ENCODE measurements at places on chromosomes 7 and 10.
A peak's percentile ranks its signal among the peaks of the same experiment; 100 is the strongest.

DNA sequence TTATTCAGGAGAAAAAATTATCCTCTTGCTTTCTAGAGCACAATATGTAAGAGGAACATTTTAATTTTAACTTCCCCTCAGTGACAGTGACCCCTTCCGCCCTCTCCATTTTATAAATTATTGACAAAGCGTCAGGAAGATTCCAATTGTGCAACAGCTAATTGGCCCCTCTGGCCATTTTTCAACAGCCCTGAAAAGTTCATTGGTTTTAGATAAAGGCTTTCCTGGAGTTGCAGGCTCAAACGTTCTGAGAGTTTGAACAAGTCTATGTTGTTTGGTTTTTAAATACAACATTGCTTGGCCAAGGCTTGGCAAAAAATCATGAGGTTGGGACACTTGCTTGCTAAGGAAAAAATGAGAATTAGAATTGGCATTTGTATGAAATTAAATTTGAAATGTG lies 422.2 kb upstream of the ANKRD30A start:
- no peak for DNase-seq

DNA sequence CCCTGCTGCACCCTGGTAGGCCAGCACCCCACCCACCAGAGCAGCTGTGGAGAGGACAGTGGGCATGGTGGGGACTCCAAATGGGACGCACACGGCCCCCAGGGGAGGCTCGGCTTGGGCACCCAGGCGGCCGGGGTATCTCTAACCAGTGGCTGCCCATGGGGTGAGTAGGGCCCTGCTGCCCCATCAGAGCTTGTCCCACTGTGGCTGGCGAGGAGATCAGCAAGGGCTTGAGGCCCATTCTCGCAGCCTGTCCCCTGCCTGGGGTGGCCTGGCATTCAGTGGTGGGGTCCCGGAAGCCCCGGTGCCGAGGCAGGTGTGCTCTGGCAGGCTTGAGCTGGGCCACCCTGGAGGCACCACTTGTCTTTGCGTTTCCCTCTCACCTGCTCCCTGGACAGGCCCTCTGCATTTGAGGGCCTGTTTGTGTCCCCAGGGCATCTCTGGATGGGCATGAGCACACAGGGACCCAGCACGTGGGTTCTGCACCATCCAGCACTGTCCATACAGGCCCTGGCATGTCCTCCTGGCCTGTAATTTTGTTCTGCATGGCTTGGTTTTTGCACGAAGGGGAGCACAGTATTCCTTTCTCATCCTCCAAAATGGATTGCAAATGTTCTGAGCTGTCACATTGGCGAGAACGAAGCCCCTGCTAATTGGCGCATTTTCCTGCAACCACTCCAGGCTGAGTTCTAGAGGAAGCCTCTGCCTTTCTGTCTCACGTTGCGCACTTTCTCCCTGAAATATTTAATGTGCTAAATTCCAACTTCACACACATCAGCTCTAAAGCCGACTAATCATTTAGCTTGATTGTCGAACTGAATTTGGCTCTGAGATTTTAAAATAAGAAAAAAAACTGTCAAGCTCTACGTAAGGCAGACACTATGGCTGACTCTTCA lies 27.2 kb downstream of the PWWP2B start:
- DNase-seq = no peak

DNA sequence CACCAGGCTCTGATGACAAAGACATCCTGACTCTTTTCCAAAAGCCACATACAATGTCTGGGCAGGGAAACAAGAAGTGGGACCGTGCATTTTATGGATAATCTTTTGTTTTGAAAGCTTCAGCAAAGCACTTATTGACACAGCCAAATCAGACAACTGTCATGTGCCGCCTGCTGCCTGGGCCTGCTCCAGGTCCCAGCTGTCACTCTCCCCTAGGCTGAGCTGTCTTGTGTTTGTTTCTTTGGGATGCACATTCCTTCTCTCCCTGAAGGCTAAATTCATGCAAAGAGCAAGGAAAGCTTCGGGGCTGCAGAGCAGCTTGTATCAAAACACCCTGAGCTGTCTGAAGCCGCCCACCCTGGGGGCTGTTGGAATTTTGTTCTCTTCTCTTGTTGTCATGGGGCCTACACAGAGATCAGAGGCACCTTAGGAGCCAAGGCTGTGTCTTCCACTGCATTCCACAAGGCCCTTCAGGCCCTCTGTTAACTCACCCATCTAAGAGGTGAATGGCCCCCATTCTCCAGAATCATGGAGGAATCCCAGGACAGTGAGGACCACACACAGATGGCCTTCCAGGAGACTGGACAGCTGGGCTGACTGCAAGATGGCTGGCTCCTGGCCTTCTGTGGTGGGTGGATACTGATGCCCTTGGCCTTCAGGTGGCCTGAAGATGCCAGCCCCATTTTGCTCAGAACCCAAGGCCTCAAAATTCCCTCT lies 17.8 kb upstream of the SLC18A2 start:
- no peak for DNase-seq

DNA sequence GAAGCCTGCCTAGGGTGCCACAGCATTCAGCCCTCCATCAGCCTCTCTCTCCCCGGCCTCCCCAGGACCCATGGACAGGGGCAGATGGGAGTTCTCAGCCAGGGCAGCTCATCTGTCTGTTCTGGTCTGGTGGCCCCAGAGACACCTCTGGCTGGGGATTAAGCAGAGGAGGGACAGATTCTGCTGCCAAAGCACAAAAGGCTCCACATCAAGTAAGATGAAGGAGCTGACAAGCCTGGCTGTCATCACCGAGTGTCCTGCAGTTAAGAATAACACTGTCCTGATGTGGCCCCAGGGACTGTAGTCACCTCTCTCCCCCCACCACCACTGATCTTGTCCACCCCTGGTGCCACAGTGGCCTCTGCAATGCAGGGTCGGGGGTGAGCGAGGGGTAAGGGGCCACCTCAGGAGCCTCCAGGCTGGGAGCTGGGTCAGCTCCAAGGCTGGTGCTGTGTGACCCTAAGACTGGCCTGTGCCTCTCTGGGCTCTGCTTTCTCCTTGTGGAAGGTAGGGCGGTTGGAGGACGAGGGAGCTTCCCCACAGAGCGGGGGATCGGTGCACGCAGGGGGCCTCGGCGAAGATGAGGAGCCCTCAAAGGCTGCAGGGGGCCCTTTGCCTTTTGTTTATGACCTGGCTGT lies 18.7 kb downstream of the C10orf105 start:
- DNase-seq = no peak

DNA sequence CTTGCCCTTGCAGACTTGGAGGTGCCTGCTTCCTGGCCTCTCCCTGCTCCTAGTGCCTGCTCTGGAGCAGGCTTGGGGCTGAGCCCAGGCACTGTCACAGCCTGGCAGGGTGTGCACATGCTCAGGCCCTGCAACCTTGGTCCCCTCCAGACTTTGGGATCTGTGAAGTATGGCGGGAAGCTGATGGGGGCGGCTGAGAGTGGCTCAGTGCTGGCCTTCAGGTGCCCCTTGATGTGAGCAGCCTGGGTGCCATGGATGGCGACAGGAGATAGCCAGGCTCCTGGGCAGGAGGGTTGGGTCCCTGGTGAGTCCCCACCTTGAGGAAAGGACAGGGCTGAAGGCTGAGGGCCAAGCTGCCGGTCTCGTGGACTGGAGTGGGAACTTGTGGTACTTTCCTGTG lies 700.4 kb upstream of the KCND2 start:
- DNase-seq = no peak

- no peak for DNase-seq
These were observed 232.5 kb downstream of the MAD1L1 start for GRCh38 chr7:2000153-2000687.

DNA sequence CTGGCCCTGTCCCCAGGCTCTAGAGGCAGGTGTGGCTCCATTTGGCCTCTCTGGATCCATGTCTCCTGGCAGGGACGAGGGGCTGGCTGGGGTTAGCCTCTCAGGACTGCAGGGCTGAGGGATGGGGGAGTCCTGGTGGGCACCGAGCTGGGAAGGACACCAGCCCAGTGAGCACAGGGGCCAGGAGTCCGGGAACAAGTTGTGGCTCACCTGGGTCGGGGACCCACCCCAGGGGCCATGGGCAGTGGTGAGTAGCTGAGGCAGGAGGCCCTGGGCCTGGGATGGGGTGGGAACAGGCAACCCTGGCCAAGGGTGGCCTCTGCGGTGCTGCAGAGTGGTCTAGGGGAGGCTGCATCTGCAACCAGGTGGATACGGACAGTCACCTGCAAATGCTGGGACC lies 24.1 kb downstream of the ANTXRL start:
- DNase-seq = no peak

GRCh38 chr10:23095404-23095965 lies at the start of gene MSRB2:
TSS of gene MSRB2 (plus strand) at chr10:23095579. CDS start at chr10:23095609, 30 bp downstream.
- peak; percentile 70 for DNase-seq

DNA sequence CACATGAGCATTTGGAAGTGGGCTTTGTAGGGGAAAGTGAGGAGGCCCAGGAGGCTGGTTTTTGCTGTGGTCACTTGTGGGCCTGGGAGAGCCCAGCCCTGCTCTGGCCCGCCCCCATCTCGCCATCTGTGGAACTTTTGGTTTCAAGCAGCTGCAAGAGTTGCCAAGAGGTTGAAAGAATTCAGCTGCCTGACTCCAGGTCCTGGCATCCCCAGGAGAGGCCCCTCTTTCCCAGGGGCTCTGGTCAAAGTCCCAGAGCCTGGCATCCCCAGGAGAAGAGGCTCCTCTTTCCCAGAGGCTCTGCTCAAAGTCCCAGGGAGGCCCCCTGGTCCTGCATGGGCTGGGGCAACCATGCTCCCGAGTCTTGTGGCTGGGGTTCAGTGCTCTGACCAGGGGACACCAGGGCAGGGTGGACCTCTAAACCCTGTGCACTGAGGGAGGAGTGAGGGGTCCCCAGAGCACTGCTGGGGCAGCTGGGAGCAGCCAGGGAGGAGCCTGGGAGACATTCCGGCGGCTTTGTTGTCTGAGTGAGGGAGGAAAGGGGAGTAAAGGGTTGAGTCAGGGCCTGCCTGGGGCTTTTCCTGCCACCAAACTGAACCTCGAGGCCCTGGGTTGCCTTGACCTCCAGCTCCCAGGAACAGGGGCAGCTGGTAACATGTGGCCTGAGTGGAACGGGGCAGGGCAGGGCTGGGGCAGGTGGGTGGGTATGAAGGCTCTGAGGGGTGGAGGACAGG lies 27.7 kb upstream of the CSGALNACT2 start:
- DNase-seq = no peak

DNA sequence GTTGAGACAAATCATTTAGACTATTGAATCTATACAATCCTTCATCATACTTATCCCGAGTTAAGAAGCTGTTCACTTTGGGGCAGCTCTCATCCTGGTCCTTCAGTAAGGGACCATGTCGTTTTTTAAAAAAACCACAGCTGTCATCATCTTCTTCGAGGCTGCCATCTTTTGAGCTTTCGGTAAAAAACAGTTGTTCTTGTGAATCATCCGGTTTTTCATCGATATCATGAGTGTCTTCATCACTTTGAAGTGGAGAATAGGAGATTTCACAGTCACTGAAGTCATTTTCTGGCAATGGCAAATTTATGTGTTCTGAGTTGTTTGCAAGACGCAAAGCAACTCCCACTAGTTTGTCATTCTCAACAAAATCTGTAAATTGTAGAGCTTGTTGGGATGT lies 3.9 kb downstream of the DCLRE1A start:
- no peak for DNase-seq

Data from stimulated activated CD4-positive, alpha-beta T cell treated with anti-CD3 and anti-CD28 coated beads, TNF-alpha, amount 100 ng/mL, for 4 hours (primary cell).